ENCODE measurements at places on chromosomes 7 and 10. TPM values are rescaled to one million over a fixed set of nuclear protein-coding genes. Genes with fewer than 3 reads are reported as not detected.

DNA sequence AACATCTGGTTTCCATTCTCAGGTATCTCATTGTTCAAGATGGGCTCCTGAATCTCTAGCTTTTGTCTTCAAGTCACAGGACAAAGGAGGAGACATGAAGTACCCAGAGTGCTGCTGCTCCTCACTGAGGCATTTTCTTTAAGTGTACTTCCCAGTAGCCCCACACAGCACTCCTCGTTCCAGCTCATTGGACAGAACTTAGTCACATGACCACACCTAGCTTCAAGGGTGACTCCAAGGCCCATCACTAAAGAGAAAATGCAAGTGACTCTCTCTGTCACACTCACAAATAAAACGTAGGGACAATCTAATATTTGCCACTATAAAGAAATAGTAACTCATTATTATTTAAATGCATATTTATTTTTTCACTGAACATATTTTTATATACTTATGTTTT, 58.3 kb upstream of the NEUROD6 start:
- no peaks in the 10 kb centered on the region for H3K27me3 ChIP-seq
- no peak for DNase-seq
- no peak overlapping the region for H3K27ac ChIP-seq

DNA sequence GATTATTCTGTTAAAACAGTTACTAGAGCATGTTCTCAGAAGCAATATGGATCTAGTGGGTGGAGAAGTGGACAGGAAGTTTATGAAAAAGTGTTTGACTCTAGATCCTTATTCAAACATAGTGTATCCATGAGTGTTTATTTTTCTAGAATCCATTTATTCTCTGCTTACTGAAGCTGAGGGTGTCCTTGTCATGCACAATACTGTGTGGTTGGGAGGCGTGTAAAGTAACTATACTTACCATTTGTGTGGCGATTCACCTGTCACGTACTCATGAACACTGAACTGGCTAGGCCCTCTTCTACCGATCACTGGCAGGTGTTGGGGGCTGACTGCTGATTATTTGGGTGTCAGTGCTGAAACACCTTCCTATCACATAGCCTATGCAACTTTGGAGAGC, 74.0 kb downstream of the POU6F2 start:
- H3K27me3 ChIP-seq: no peaks in the 10 kb centered on the region
- no peak for DNase-seq
- no peak overlapping the region for H3K4me3 ChIP-seq
- H3K4me1 ChIP-seq: no peaks in the 10 kb centered on the region

Gene OPN1SW
- not detected for total RNA-seq

Gene AMZ1
- total RNA-seq: not detected

Data from endothelial cell of umbilical vein (primary cell).